ENCODE measurements at places on chromosomes 3 and 15. TPM values are rescaled to one million over a fixed set of nuclear protein-coding genes. Genes with fewer than 3 reads are reported as not detected.

The EBLN2 gene
- total RNA-seq = 4.2 TPM

The COMMD4 gene
- 106 TPM for total RNA-seq

The TUSC7 gene
- not detected for total RNA-seq

The SNX22 gene
- total RNA-seq = 9.4 TPM

The FOXB1 gene
- 0.05 TPM for total RNA-seq

The FOXL2NB gene
- total RNA-seq = under 0.01 TPM

The GPR62 gene
- 0.05 TPM for total RNA-seq

The RPL15 gene
- 2,170 TPM for total RNA-seq

The MESP1 gene
- total RNA-seq = 0.38 TPM

GRCh38 chr3:70606018-70606417, 293.6 kb upstream of the MDFIC2 start:
- DNase-seq = no peak

DNA sequence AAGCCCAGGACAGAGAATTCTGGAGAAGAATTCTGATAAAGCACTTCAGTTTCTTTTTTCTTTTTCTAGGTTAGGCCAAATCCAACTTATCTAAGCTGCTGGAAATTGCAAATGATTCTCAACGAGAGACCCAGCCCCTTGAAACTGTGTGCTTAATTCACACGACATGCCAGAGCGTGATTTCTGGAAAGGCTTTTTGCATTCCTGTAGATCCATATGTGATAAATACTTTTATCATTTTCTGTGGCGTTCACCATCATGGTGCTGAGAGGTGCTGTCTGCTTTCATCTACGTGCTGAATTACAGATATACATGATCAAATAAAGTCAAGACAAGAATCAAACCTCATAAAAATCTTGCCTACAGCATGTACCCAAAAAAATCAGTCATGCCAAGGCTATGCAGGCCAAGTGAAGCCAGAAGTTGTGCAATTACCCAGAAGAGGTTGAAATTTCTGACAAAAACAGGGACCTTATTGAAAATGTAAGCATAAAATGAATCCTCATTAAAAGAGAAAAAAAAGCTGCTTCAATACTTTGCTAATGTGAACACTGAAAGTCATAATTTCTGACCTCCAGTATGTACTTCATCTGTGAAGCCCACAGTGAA, 10.8 kb upstream of the MEF2A start:
- no peak for DNase-seq

DNA sequence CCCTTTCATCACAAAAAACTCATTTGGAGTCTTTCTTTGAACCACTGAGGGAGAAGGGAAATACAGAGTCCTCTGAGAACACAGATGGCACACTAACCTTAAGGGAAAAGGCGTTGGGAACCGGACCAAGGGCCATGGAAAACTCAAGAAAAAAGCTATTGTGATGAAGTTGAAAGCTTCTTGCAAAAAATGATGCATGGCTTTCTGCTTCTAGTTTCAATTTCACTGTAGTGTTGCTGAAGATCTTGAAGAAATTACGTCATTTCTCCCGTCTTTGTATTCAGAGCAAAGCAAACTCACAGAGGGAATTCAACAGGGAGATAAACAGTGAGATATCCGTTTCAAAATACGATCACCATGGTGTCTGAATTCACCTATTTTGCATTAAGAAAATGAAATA, 642.3 kb upstream of the ADAMTS9 start:
- DNase-seq = no peak

GRCh38 chr15:80750575-80750974, 28.6 kb upstream of the CEMIP start:
- no peak for DNase-seq

DNA sequence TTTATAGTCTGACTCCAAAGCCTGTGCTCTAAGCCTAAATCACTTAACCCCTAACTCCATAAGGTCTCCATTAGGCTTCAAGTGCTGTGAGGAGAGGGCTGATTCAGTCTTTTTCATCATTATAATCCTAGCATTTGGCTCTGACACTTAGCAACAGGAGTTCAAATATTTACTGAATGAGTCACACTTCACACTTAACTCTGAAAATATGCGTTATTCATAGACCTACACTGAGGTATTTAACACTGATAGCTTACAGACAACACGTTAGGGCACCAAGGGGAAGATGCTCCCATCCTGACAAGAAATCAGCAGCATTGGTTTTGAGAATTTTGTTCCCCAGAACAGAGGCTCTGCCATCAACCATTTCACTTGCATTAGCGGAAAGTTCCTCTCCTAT, 53.5 kb downstream of the MSL2 start:
- no peak for DNase-seq

GRCh38 chr15:67085237-67085817, 19.9 kb downstream of the SMAD3 start:
- no peak for DNase-seq

GRCh38 chr15:77527164-77527778, 105.4 kb downstream of the LINGO1 start:
- no peak for DNase-seq

GRCh38 chr3:18774319-18775088, 349.4 kb upstream of the SATB1 start:
- no peak for DNase-seq

GRCh38 chr3:36957862-36958686, 13.2 kb upstream of the TRANK1 start:
- DNase-seq = no peak

DNA sequence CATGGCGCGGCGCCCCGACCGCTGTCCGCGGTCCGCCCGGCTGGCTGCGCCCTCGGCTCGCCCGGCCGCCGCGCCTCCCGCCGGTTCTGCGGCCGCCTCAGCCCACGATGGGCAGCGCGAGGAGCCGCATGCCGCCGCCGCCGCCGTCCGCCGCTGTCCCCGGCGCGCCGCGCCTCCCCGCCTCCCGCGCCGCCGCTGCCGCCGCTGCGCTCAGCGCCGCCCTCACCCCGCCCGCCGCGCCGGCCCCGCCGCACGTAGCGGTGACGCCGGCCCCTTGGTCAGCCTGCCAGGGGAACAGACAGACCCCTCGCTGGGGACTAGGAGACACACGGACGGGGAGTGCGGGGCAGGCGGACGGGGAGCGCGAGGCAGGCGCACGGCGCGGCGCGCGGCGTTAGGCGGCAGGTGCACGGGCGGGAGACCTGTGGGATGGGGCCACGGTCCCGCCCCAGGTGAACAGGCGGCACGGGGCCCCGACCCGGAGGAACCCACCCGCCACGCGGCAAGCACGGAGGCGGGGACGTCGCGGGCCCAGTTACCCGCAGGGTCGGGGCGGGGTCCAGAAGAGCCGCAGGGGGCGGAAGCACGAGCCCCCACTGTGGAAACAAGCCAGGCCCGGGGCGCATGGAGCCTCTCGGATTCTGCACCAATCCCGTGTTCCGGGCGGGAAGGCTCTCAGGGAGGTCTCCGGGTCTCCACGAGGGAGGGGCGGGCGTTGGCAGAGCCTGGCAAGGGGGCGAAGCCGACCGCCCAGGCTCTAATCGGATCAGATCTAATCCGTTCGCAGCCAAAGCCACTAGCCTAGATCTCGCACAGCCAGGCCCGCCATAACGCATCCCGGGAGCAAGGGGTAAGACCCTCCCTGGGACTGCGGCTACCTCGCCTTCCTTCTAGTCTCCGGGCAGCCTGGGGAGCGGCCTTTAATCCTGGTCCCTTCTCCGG, at the start of gene CSPG5:
Gene CSPG5 (minus strand): TSS at position 175 of the 942 bp plus-strand sequence. CDS start 172 bp downstream, at position 3.
- no peak for DNase-seq

GRCh38 chr15:100248236-100248635, 93.5 kb downstream of the ADAMTS17 start:
- no peak for DNase-seq

GRCh38 chr15:66404532-66404931, 17.8 kb downstream of the MAP2K1 start:
- DNase-seq = no peak

DNA sequence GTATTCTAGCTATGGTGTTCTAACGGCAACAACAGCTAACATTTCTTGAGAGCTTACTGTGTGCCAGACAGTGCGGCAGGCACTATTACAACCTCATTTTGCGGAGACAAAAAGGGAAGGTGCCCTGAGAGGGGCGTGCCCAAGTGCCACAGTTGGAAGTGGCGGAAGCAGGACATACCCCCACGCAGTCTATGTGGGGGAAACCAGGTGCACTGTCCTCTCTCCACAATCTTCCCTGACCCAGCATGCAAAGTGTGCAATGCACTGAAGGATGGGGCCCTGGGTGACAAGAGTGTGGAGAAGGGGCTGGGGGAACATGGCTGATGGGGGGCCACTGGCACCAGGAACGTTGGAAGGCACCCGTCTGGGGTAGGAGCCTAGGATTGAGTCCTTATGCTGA, 8.6 kb downstream of the ANP32A start:
- no peak for DNase-seq

Data from thymus (tissue), 14 donors.